Panc1 (cell line): ENCODE measurements at places on chromosomes 12 and 14.

DNA sequence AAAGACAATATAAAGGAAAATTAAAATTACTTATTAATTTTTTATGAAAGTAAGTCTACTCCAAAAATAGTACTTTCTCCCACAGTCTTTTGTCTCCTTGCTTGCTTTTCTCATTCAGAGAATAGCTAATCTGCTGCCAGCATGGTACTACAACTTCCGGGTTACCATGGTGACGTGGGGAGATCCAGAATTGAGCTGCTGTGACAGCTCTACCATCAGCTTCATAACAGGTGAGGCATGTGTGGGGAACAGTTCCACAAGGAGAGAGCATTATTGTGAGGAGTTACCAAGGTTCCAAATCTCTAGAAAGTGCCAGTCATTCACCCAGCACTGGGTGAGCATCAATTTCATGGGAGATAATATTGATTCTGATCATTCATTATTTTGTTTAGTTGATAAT lies 197.8 kb downstream of the PTPRO start:
- DNase-seq = no peak

- no peak for DNase-seq
These were observed 114.8 kb downstream of the PLXNC1 start for GRCh38 chr12:94263011-94263811.

DNA sequence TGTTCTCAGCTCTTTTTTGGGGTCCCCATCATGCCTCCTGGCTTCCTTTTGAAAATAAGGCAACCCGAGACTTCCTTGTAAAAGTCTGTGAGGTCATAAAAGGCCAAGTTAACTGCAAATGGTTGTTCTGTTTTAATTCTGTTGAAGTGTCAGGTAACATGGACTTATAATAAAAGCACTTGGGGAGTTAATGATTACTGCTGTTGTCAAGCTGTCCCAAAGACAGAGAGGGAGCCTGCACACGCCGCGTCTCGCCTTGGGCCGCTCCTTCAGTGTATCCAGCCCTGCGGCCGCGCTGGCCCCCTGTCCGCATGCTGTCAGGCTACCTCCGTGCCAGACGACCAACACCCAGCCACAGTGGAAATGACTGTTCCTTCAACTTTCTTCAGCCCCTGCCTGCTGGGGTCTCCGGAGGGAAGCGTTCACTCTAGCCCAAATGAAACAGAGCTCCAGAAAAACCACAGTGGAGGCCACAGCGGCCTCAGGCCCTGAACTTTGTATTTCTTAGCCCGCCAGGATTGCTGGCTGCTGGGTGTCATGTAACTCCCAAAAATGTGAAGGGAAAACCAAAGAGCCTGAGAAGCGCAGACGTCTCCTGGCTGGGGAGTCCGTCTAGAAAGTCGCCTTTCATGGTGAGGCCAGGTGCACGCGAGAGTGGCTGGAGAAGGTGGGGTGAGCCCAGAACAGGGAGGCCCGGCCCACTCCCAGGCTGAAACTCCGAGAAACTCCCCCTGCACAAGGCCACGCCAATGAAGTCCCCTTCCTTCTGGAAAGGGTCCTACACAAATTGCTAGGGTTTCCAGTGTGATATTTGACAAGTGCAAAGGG lies 189.1 kb downstream of the ZFP36L1 start:
- no peak for DNase-seq

DNA sequence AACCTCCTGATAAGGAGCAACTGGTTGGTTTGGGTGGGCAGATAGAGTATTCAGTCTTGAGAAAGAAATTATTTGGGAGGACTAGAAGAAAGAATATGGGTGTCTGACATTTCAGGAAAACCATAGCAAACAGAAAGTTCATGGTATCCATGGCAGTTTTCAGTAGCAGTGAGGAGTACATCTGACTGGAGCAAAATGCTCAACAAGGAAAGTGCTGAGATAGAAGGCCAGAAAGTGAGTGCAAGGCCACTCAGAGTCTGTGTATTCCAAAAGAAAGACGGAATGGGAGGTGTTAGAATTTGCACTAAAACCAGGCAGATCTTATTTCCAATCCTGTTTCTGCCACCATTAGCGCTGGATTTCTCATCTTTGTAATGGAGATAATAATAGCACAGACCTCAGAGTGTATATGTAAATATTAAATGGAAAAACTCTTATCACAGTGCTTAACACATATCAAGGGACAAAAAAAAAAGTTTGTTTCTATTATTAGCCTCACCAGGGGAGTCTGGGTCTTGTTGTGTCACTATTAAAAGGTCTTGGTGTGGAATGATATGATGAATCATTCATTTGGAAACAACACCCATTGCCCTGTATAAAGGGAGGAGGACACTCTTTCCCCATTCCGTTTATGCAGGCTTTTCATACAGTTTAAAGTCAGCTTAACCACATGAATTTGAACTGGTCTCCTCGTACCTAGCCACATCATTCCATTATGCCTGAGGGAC lies 349.8 kb downstream of the IPO8 start:
- no peak for DNase-seq

GRCh38 chr12:114982760-114983159 lies 298.8 kb upstream of the TBX3 start:
- no peak for DNase-seq

GRCh38 chr12:105109465-105110212 lies 2.1 kb downstream of the WASHC4 start:
- DNase-seq = no peak

GRCh38 chr14:33259764-33260163 lies 321.1 kb downstream of the NPAS3 start:
- no peak for DNase-seq

- DNase-seq = no peak
These were observed 45.4 kb downstream of the APPL2 start for GRCh38 chr12:105190530-105190929.

DNA sequence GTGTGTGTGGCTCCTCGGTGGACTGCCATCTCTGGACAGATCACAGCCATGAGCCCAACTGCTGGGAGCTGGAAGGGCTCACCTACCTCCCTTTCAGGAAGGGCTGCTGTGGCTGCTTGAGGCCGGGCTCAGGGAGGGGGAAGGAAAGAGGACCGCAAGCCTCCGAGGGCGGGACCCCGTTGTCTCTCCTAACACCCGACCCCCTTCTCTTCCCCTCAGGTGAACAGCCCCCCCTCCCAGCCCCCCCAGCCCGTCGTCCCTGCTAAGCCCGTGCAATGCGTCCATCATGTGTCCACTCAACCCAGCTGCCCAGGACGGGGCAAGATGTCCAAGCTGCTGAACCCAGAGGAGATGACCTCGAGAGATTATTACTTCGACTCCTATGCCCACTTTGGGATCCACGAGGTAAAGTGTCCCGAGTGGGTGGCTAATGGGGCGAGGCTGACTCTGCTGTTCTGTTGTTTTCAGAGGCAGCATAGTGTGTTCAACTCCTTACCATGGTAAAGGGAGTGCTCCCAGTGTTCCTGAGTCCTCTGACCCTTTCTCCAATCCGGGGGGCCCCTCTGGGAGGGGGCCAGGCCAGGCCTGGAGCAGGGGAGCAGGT lies 49.5 kb downstream of the PRMT8 start:
- no peak for DNase-seq

GRCh38 chr12:116346222-116346621 lies 68.7 kb upstream of the MED13L start:
- DNase-seq = no peak

DNA sequence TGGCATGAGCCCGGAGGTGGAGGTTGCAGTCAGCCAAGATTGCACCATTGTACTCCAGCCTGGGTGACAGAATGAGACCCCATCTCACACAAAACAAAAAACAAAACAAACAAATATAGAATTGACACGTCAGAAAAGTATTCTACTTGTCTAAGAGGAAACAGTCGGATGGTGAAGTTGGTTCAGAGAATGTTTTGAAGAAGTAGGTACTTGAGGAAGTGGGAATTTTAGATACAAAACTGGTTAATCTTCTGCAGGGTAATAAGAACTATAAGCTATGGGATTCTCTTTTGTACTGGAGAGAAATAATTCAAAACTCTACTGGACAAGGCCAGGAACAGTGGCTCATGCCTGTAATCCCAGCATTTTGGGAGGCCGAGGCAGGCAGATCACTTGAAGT lies 14.6 kb upstream of the TCTN1 start:
- DNase-seq = no peak

- DNase-seq = no peak
These were observed 116.3 kb downstream of the TMTC3 start for GRCh38 chr12:88258396-88258795.

DNA sequence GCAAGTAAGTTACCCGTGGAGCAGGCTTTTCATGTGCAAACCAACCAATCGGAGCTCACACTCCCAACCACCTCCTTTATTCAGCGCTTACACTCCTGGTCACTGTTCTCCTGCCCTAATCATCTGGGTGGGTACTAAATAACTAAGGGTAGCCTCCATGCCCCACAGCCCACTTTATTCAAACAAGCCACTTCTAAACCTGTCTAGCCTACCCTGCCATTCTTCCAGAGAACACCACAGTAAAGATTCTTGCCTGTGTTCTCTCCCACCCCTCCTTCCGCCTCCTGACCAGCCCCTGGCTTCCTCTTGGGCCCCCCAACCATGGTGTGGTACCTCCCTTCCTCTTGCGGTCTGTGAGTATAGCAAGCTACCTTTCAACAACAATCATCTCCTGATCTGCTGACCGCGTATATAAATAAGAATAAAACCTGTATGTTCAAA lies 581.9 kb downstream of the VRK1 start:
- DNase-seq = no peak

DNA sequence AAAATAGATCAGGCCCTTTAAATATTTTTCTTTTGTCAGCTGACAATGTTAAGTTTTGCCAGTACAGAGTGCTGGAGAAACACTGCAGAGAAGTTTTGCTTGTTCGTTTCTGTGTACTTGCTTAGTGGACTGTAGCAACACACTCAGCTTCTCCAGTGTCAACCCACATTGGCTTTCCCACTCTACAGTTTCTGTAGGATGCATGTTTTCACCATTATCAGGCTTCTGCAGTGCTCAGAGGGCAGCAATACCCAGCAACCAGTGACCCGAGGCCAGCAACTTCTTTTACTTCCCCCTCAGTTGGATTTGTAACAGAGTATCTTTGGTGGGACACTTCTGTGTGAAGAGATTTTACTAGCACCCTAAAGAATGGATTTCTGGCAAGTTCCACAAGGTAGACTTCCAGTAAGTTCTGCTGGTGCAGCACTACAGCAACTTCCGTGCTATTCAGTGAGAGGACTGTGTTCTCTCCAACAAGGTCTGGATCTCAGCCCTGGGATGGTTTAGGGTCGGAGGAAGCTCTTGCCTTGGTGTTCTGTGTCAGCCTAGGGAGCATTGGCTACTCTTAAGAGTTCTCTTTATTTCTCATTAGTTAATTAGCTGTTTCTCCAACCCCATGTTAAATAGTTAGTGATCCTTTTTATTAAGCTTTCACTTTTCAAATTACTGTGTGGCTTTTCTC lies 70.4 kb downstream of the FUT8 start:
- DNase-seq = no peak

DNA sequence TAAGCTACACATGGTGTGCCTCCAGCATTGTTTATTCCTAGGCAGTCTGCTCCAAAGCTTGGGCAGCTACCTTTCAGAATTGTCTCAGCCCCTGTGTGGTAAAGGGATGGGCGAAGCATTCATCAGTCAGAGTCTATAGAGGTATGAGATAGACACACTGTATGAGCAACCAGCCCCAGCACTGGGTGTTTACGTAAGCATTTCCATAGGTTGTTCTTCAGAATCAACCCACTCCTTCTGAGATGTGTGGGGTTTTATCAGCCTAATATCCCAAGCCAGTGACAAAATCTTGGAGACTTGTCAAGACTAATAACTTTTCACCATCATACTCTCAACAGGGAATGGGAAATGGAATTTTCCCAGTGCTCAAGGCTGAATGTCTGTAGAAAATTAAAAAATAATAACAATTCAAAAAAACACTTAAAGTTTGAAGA lies 98.2 kb downstream of the BTG1 start:
- DNase-seq = no peak

DNA sequence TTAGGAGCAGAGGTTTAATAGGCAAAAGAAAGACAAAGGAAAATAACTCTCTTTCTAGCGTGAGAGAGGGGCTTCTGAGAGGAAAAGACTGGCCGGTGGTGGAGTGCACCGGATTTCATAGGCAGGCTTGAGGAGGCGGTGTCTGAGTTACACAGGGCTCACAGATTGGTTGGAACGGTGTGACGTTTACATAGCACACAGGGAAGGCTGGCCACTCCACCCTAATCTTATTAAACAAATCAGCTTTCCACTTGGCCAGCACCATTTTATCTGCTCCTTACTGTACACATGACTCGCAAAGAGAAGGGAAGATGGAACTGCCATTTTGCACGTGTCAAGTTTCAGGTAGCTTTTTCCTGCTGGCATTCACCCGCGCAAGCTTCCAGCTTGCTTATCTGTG lies 587.7 kb downstream of the RPL10L start:
- no peak for DNase-seq
